ENCODE measurements at places on chromosomes 1 and 21.

GRCh38 chr1:16342331-16343062, 9.8 kb downstream of the FBXO42 start:
- DNase-seq: no peak

GRCh38 chr1:2347409-2347785, 44.0 kb downstream of the MORN1 start:
- DNase-seq: no peak

DNA sequence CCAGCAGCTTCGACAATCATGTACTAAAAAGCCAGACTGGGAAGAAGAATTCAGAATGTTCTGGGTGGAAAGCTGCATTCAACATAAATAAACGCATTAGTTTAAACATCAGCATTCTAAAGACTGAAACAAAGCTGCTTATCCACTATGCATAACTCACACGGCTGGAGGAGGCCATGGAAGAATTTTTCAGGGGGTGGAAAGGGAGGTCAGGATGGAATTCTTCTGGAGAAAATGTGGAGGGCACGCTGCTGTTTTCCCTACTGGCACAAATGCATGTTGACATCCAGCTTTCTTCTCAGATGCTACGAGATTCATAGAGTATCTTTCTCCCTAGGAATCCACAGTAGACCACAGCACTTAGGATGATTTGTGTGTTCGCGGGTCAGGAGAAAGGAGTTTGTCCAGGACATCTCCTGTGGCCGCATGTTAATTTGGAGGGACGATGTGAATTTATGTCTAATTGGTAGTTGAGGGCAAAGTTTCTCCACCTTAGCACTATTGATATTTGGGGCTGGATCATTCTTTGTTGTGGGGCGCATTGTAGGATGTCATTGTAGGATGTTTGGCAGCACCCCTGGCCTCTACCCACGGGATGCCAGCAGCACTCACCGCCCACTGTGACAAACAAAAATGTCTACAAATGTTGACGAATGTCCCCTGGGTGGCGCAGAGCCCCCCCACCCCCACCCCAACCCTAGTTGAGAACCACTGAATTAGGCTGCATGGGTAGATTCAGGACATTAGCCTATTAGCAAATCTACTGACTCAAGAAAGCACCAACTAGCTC, 86.5 kb upstream of the KAZN start:
- no peak for DNase-seq

- no peak for DNase-seq
These were observed 21.5 kb upstream of the LYST start for GRCh38 chr1:235888119-235888643.

DNA sequence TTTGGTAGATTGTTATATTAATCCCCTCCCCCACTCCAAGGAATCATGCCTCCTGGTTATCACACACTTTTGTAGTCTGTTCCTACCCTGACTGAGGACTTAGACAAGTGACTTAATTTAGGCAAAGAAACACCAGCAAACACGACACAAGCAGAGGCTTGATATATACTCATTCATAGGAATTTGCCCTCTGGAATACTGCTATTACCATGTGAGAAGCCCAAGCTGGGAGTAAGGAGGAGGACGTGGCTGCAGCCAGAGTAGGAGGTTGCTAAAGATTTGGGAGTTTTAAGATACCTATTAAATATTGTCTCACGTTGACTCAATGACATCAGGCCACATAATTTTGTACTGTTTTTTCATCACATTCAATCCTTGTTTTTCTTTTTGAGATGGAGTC, 100.2 kb downstream of the LRRC53 start:
- DNase-seq: no peak

DNA sequence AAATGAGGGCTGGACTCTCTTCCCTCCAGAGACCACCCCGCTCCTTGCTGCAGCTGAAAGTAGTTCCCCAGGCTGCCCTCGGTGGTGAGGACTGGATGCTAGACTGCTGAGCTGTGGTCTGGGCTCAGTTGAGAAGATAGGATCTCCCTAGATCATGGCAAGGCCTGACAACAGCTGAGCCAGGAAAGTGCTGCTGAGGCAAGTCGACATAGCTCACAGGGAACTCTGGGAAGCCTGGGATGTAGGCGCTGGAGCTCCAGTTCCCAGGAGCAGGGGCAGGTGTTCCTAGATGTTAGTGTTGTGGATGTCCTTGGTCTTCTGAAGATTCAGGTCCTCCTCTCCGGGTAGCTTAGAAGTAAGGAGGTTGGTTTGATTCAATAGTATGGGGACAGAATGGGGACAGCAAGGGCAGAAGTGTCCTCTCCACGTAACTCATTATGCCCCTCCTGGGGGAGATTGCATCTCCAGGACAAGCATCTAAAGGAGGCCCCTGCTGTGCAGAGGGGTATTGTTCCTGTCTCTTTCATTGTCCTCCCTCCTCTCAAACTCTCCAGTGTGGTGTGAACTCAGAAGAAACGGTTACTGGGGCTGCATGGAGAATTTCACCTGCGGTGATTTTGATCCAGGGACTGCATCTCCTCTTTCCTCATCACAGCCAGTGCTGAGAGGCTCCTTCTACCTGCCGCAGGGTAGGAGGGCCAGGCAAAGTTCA, 3.7 kb downstream of the CYB561D1 start:
- DNase-seq: no peak

DNA sequence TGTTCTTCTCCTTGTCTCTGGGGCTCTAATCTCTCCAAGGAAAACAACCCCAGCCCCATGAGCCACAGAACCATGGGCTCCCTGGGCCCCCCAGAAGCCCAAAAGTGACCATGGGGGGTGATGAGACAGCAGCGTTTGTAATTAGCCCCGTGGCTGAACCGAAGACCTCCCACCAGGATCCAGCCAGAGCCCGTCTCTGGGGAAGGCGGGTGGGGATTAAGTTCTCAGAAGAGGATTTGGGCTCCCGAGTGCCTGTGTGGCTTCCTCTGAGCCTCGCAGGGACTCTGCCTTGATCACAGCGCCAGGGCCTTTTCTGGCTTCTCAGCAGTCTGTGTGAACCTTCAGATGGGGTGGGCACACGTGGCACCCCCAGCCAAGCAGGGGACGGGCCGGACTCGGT, 77.0 kb downstream of the ALPL start:
- DNase-seq: no peak
